ENCODE measurements at places on chromosomes 16 and 17.

DNA sequence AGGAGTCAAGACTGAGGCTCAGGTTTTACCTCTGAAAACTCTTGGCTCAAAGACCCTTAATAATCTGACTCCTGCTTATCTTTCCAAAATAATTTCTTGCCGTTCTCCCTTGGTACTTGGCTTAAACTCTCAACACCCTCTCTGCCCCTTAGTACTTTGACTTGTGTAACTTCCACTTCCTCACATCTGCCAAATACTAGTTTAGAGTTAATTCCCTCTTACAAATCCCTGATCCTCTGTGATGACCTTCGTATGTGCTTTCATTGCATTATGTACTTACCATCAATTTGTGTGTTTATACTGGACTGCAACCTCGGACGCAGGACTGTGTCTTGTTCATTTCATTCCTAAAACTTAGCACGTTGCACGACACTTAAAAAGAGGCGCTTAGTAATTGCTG, 35.2 kb downstream of the ZNF207 start:
- DNase-seq, result no peak

DNA sequence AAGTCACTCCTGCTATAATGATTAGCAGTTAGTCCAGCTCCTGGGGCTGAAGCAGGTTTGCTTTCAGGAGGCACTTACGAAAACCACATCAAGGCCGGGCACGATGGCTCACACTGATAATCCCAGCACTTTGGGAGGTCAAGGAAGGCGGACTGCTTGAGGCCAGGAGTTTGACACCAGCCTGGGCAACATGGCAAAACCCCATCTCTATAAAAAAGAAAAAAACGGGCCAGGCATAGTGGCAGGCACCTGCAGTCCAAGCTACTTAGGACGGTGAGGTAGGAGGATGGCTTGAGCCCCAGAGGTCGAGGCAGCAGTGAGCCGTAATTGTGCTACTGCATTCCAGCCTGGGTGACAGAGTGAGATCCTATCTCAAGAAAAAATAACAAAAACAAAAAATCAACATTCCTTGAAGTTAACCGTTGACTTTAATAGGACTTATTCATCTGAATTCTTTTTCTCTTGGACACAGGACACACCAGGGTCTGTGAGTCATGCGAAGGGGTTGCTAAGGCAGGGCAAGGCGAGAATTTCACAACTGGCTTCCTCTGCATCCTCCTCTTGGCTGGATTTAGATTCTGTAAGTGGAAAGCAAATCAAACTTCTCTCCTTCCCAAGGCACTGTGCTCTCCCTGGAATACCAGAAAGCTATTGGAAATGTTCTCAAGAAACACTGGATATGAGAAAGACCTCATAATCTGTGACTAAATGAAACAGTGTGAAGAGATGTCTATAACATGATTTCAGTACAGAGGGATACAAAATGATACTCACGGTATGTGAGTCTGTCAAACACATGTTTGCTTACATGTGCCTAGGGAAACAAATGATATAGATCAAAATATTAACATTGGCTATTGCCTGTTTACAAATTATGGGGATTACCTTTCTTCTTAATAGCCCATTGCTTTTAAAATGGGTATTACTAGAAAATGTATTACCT, 99.5 kb downstream of the SYCE1L start:
- DNase-seq, result no peak

- DNase-seq, result no peak
These were observed 6.9 kb downstream of the KAT7 start for GRCh38 chr17:49795372-49795771.

- no peak for DNase-seq
These were observed 456.8 kb upstream of the CCL2 start for GRCh38 chr17:33798308-33798707.

- no peak for DNase-seq
These were observed 216.5 kb downstream of the NTN1 start for GRCh38 chr17:9237661-9238301.

DNA sequence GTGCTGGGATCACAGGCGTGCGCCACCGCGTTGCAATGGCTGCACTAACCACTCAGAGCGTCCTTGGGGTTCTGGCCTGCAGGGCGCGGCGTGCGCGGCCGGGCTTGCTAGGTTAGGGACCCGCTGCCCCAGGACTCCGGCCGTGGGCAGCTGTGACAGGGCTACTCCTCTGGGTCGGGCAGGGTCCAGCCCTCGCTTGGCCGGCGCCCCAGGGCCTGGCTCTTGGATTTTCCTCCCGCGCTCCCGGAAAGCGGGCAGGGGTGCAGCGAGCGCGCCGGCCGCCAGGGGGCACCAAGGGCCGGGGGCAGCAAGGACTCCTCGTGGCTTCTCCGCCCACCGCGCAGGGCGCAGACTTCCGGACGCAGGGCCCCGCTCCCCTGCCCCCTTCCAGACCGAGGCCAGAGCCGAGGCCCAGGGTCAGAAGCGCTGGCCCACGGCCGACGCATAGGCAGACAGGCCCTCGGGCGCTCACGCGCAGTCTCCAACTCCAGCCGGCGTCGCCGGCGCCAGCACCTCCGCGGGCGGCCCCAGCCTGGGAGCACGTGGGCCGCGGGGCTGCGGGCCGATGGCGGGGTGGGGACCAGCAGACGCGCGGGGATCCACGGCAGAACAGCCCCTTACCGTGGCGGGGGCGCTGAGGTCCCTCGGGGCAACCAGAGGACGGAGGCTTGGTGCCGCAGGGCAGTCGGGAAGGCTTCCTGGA, 355 bp downstream of the TLE7 start:
- no peak for DNase-seq

DNA sequence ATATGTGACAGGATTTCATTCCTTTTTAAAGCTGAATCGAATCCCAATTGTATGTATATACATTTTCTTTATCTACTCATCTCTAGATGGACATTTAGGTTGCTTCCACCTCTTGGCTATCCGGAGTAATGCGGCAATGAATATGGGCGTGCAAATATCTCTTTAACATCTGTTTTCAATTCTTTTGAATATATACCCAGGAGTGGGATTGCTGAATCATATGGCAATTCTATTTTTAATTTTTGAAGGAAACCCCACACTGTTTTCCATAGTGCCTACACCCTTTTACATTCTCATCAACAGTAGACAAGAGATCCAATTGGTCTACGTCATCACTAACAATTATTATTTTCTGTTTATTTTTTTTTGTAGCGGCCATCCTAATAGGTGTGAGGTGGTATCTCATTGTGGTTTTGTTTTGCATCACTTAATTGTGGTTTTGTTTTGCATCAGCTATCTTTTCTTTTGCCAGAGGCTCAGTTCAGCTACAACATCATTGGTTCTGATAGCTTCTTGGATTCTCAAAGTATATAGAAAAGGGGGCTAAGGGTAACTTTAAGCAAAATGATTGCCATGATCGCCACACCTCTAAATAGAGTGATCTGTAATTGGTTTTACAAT, 25.6 kb upstream of the MAP2K6 start:
- DNase-seq, result no peak

GRCh38 chr16:9859701-9860327, 322.4 kb downstream of the GRIN2A start:
- no peak for DNase-seq

DNA sequence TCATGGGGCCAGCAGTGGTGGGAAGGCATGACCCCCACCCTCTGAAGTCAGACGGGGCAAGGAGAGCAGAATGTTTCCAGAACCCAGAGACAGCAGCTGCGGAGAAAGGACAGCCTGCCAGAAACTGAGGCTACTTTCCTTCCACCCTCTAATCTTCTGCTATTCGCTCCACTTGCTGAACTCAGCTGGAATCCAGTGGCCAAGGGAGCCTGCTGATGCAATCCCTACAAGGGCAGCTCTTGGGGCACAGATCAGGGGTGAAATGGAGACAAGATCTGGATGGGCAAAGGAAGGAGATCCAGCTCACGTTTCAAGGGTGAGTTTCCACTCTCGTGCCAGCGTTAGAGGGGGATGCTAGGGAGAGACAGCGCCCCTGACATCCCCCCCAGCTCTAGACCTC, 479.1 kb downstream of the SLC39A11 start:
- no peak for DNase-seq

GRCh38 chr17:2547176-2547575, 35.5 kb upstream of the METTL16 start:
- DNase-seq, result no peak

DNA sequence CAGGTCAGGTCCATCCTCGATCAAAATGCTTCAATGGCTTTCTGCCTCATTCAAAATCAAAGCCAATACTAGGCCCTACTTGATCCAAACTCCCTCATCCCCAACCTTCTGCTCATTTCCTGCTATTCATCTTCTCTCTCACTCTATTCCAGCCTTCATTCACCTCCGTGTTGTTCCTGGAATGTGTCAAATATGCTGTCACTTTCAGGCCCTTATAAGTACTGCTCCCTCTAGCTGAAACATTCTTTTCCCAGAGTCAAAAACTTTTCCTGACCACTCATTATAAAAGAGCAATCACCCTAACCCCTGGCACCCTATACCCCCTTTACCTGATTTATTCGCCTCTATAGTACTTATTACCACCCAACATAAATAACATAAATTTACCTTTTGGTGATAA, 303.7 kb upstream of the PMFBP1 start:
- DNase-seq, result no peak

Measured in stimulated activated CD8-positive, alpha-beta memory T cell treated with anti-CD3 and anti-CD28 coated beads, Interleukin-4, amount 100 ng/mL, for 4 hours (primary cell).